Natural killer cell (primary cell): ENCODE measurements at places on chromosomes 16 and 17.

DNA sequence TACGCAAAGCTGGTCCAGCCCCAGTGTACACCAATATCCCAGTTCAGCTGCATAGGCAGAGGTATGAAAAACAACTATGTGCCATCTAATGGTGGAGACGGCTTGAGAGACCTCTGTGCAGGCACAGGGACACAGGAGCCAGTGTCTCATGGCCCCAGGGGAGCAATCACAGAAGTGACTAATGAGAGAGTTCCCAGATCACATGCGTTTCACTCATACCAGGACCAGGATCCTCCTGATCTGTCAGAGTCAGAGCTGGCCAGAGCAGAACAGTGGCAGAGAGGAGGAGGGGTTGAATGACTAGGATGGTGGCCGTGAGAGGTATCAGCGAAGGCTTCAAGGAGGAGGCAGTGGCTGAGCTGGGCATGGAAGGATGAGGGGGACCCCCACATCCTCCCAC lies 41.1 kb downstream of the TMEM132E start:
- DNase-seq, result no peak

GRCh38 chr17:76466775-76467130 lies 650 bp upstream of the AANAT start:
- no peak for DNase-seq

- DNase-seq, result peak; percentile 39
Observed at GRCh38 chr17:49994085-49995054, 654 bp downstream of the DLX3 start.

DNA sequence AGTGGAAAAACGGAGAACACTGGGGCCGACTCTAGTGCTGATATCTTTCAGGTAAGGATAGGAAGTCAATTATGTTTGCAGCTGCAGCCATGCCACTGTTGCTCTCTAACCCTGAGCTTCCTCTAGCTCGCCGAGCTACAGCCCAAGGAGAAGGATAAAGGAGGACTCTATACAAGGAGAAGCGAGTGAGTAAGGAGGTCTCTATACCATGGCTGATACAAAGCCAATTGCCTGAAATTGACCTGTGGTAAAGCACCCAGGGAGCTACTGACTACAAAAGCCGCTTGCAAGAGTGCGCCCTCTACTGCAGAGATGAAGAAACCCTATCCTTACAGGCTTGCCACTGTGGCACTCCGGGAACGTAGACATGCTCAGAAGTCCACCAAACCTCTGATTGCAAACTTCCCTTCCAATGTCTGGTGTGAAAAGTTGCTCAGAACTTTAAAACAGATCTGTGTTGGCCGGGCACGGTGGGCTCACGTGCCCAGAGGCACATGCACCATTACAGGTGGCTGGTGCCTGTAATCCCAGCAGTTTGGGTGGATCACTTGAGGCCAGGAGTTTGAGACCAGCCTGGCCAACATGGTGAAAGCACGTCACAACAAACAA lies 10.8 kb upstream of the SLC46A1 start:
- DNase-seq, result peak; percentile 73

- no peak for DNase-seq
Observed at GRCh38 chr17:77796176-77796860, 162.2 kb upstream of the TNRC6C start.
